ENCODE measurements at places on chromosomes 5 and 9.

GRCh38 chr9:38682713-38683112 is 37.2 kb downstream of the FAM240B start:
- no peak for DNase-seq

DNA sequence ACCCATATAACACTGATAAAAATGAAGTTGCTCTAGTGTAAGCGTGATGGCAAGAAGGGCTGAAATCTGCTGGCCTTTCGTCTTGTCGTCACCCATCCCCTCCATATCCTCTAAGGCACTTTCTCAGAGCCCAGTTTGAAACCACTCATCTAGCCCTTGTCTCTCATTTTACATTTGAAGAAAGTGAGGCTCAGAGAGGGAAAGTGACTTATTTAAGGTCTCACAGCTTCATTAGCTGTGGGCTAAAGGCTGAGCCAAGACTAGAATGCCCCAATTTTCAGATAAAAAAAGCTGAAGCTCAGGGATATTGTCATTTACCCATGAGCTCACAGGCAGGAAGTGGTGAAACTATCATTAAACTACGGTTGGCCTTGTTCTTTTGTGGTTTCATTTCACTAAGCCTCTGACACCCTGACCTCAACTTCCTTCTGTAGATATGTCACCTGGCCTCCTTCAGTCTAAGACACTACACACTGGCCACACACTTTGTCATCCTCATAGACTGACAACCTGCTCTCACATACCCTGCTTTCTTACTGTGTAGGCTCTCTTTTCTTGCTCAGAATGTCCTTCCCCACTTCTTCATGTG is 176.7 kb upstream of the DMAC1 start:
- no peak for DNase-seq

GRCh38 chr5:155598552-155598951 is 585.0 kb downstream of the KIF4B start:
- DNase-seq = no peak

- no peak for DNase-seq
Observed at GRCh38 chr9:14466429-14466818, 152.5 kb upstream of the NFIB start.

DNA sequence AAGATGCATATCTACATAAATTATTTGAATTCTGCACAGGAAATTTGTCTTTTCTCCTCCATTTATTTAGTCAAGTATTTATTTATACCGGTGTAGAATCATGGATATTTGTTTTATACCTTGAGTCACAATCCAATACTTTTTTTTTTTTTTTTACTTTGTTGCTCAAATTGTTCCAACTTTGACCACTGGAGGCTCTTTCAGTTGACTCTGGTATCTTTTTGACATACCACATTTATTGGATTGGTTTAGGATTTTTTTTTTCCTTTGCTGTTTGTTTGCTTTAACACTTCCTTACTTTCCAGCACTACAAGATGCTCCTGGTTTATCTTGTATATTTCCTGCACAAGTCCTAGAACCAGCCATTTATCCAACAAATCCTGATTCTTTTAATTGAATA is 543.1 kb upstream of the RIOK2 start:
- no peak for DNase-seq

Data from AG20443 (cell line).